Effector CD4-positive, alpha-beta T cell (primary cell): ENCODE measurements at places on chromosomes 11 and 22.

- DNase-seq: no peak
These were observed 40.4 kb downstream of the SMIM38 start for GRCh38 chr11:69195824-69196782.

- DNase-seq: no peak
These were observed 2.0 kb downstream of the PELI3 start for GRCh38 chr11:66468691-66469090.

DNA sequence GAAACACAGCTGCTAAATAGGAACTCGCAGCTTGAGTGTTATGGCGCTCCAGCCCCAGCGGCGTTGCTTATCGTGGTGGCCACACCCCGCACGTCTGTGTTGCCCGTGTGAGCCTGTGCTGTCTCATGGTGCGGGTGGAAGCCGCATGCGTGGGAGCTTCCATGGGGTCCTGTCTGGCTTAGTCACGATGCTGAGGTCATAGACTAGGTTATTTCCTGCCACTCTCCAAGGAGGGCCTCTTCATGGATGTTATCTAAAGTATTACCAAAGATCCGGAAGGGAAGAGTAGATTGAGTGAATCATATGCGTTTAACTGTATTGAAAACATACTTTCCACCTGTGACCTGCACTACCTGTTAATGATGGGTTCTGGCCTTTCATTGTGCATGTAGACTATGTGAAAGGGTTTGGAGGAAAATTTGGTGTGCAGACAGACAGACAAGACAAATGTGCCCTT, 21.7 kb downstream of the CTTN start:
- no peak for DNase-seq

- DNase-seq: no peak
These were observed 17.2 kb downstream of the CLDN25 start for GRCh38 chr11:113796663-113797259.

DNA sequence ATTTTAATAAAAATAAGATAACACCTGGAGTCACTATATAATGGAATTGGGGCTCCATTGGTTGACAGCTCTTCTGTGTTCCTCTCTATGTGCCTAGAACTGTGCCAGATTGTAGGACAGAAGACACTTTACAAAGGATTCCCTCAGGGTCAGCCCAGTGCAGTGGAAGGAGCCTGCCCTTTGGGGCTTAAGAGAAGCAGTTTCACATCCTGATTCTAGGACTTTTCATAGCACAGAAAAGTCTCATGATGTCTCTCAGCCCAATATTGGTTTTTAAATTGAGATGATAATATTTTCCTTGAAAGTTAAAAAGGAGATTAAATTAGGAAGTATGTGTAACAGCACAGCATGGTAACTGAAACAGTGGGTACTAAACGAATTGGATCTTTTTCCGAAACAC, 7.1 kb downstream of the PLAAT4 start:
- DNase-seq: no peak

DNA sequence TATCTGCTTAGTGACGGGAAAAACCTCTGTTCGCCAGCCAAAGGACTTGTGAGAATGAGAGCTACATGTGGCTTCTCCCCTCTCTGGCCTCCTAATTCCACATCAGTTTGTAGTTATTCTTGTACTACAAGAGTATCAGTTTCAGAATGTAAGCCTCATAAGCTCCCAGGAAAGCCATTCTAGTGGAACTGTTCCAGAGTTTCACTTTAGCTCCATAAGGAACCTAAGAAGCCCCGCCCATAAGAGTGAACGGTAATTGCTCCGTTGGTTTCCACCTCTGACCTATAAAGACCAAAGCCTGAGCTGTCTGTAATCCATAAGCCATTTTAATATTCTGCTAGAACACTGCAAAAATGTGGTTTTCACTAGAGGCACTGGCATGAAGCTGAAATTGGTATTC, 53.0 kb downstream of the SIK3 start:
- no peak for DNase-seq

GRCh38 chr11:104572279-104572678, 326.0 kb downstream of the CASP12 start:
- no peak for DNase-seq

GRCh38 chr11:2664376-2664775, 35.4 kb downstream of the KCNQ1OT1 start:
- no peak for DNase-seq

- peak; percentile 18 for DNase-seq
These were observed 3.2 kb downstream of the DBX1 start for GRCh38 chr11:20156876-20157613.

DNA sequence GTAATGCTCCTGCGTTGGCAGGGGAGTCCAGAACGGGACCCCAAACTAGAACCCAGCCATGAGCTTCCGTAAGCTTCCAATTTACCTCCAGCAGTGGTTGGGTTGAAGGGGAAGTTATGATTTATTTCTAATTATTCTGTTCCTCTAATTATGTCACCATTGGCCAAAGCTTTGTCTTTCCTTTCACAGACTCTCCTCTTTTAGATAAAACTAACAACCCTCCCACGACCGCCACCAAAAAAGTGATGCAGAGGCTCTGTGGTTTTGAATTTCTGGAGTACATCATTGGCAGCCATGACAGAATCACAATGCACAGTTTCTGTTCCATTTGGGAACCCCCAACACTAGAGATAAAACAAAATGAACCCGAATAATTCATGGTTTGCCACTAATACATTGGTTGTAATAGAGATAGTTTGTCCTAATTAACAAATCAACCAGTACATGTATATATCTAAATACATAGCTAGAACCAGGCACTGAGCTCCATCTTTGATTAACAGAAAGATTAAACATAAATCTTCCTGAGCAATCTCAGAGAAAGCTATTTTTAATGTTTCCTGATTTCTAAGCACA, 64.3 kb downstream of the ETS1 start:
- peak; percentile 53 for DNase-seq

DNA sequence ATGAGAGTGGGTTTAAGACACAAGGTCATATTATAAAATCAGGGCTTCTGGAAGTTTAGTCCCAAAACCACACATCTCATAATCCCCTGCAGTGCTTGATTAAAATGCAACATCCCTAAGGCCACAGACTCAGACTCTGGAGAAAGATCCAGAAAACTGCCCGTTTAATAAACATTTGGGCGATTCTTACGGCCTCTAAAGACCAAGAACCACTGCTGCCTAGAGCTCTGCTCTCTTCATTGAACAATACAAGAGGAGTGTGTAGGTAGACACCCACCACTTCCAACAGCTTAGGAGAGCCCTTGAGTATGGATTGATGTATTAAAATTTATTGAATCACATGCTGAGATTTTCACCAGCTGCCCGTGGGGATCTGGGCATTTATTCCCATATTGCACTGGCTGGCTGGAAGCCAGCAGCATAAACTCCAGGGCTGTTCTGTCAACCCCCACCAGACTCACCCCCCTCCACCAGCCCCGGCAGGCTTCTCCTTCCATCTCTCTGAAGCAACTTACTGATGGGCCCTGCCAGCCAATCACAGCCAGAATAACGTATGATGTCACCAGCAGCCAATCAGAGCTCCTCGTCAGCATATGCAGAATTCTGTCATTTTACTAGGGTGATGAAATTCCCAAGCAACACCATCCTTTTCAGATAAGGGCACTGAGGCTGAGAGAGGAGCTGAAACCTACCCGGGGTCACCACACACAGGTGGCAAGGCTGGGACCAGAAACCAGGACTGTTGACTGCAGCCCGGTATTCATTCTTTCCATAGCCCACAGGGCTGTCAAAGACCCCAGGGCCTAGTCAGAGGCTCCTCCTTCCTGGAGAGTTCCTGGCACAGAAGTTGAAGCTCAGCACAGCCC, 749 bp upstream of the BEST1 start:
- DNase-seq: no peak

GRCh38 chr11:74090701-74091100, 80.1 kb downstream of the C2CD3 start:
- no peak for DNase-seq

- peak; percentile 60 for DNase-seq
These were observed 496 bp downstream of the TMEM9B start for GRCh38 chr11:8963569-8964323.

- DNase-seq: no peak
These were observed 6.3 kb downstream of the CAPN1 start for GRCh38 chr11:65187971-65188461.

DNA sequence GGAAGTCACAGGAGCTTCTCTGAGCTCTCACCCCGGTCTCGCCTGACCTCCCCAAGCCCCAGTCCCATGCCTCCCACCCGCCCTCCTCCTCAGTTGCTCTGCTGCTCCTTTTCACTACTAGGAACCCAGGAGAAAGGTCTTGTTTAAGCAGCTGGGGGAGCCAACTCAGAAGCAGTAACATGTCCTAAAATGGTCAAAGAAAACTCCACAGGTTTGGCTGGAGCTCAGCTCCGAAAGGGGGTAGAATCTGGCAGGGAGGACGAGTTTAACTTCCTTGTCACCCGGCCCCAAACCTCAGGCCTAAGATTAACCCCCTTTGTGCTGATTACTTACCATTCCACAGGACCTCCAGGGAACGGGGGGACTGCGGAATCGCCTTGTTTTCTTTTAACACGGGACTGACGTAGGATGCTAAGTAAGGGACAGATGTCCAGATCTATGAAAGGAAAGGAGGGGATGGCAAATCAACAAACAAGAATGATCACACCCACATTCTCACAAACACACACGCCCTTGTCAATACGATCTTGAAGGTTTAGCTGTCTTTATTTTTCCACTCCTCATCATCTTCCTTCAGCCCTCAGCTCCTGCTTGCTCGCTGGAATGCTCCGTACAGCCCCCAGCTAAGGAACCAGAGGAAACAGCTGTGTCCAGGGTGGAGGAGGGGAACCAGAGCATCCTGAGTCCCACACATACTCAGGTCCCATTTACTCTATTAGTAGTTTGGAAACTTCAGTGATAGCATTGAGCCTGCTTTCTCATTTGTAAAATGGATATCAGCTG, 13.5 kb downstream of the PCSK7 start:
- no peak for DNase-seq

DNA sequence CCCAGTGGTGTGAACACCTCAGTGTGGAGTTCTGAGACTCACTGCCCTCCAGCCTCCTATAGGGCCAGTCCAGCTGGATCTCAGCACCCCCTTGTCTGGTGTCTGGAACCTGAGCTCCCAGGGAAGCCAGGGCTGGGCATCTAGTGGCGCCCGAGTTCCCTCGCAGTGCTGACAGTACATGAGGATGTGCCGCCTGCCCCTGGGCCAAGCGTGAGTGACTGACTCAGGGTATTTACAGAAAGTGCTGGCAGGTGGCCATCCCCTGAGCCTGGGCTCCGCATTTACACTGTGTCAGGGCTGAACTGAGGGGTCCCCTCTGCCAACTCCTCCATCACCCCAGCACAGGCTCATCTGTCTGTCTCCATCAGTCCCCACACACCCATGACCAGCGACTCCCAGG, 185.3 kb downstream of the BRD1 start:
- DNase-seq: no peak

GRCh38 chr11:113351480-113351879, 36.1 kb upstream of the ANKK1 start:
- DNase-seq: no peak

DNA sequence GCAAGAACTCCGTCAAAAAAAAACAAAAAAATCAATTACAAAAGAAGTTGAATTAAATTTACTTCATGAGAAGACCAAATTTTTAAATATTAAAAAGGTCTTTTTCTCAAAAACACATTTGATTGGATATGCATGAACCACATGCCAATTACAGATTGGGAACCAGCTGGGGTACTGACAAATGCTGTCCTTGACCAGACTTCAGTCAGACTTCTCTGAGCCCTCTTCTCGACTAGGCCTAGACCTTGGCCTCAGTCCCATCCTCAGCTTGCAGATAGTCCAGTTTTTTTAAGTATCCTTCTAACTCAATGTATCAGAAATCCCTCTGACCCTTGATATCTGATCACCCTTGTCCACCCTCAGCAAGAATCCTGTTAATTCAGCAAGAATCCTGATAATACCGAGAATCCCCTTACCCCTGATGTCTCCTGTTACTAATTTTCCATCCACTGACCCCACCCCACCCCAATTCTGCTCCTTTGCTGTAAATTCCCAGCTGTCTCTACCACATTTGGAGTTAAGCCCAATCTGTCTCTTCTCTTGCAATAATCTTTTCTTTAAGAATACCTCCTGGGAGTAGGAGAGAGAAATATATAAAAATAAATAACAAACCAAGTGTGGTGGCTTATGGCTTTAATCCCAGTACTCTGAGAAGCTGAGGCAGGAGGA, 30.9 kb downstream of the OR4D9 start:
- no peak for DNase-seq

- DNase-seq: no peak
These were observed 574.0 kb downstream of the BRD1 start for GRCh38 chr22:49253656-49254055.

- DNase-seq: no peak
These were observed 726.7 kb downstream of the METTL15 start for GRCh38 chr11:28834877-28835276.

- no peak for DNase-seq
These were observed 510.3 kb downstream of the BRD1 start for GRCh38 chr22:49317369-49317768.

GRCh38 chr11:61174273-61174672, 13.0 kb upstream of the VPS37C start:
- DNase-seq: no peak

- DNase-seq: peak; percentile 42
These were observed 15.8 kb downstream of the EPS8L2 start for GRCh38 chr11:721741-722345.

GRCh38 chr22:47341464-47341863, 579.0 kb downstream of the TBC1D22A start:
- DNase-seq: no peak

DNA sequence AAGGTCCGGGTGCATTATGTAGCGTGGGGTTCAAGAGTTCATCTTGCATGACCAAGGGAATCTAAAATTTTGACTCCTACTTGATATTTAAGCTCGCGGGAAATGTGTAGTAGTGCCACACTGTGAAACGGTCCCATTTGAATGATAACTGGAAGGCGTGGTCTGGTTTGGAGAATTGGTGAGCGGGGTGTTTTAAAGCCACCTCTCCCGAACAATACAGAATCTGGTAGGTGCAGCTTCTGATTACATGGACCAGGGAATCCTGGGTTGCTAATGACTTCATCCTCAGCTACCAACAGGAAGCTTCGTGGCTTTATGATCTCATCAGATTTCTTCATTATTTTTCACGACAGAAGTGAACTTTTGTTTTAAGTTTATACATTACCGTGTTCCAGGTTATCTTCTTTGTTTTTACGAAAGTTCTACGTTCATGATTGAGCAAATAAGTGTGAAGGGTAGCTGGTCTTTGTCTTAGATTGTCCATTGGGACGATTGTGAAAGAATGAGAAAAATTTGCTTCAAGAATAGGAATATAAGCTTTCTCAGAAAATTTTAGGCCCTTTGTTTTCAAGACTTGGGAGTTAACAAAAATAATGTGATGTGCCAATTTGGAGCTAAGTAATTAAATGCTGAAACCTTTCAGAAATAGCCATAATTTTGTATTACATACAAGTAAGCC, 1.7 kb downstream of the QSER1 start:
- DNase-seq: peak; percentile 30
